ENCODE measurements at places on chromosomes 5 and 9.

- DNase-seq: no peak
Observed at GRCh38 chr9:91039125-91039834, 237.7 kb downstream of the SYK start.

GRCh38 chr9:19754921-19755320, 33.9 kb downstream of the SLC24A2 start:
- DNase-seq: no peak

GRCh38 chr9:31588006-31588405, 796.4 kb upstream of the ACO1 start:
- no peak for DNase-seq

GRCh38 chr5:136726506-136726905, 361.2 kb upstream of the TRPC7 start:
- DNase-seq: no peak

GRCh38 chr9:13487936-13488335, 208.4 kb upstream of the MPDZ start:
- DNase-seq: no peak

DNA sequence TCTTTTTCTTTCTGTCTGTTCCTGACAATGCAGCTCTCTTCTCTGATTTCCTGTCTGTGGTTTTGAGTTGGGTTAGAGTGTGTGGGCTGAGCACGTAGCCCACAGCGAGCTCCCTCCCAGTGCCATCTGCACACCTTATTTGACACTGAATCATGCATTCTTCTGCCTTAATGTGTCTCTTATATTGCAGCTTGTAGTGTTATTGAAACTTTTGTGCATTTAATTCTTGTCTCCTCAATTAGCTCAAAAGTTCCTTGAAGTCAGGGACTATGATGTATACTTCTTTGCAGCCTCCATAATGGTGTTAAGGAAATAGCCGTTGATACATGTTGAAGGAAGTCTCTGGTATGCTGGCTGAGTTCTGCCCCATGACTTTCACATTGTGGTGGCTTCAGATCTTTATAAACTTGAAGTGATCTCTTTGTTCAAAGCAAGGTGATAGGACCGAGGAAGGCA, 576.2 kb upstream of the CLINT1 start:
- no peak for DNase-seq

DNA sequence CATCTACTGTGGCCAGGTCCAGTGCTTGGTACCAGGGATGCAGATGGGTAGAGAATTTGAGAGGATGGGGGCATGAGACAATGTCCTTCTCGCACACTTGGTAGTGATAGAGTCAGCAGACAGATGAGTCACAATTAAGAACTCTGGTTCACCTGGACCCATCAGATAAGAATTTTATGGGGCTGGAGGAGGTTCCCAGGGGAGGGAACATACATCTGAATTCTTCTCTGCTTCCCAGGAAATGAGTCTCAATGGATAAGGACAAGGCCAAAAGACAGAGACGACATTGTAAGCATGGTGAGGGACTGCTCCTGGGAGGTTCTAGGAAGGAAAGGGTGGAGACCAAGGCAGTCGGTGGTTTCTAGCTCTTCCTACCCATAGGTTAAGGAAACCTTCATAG, 5.3 kb downstream of the SLC4A9 start:
- DNase-seq: no peak

GRCh38 chr5:16794269-16794913, 141.7 kb downstream of the MYO10 start:
- DNase-seq: no peak

GRCh38 chr9:70559102-70559501, 144.6 kb upstream of the KLF9 start:
- DNase-seq: no peak

GRCh38 chr5:150503386-150503785, 4.5 kb upstream of the NDST1 start:
- DNase-seq: no peak

- DNase-seq: no peak
Observed at GRCh38 chr5:142696379-142696778, 10.5 kb upstream of the FGF1 start.

Measured in NCI-H2227 treated with DMSO at 0.1 percent for 48 hours (cell line).